ENCODE measurements at places on chromosomes 5 and 9. TPM values are rescaled to one million over a fixed set of nuclear protein-coding genes. Genes with fewer than 3 reads are reported as not detected.
A peak's percentile ranks its signal among the peaks of the same experiment; 100 is the strongest.

- DNase-seq = no peak
Observed at GRCh38 chr5:39578887-39579497, 154.2 kb upstream of the DAB2 start.

DNA sequence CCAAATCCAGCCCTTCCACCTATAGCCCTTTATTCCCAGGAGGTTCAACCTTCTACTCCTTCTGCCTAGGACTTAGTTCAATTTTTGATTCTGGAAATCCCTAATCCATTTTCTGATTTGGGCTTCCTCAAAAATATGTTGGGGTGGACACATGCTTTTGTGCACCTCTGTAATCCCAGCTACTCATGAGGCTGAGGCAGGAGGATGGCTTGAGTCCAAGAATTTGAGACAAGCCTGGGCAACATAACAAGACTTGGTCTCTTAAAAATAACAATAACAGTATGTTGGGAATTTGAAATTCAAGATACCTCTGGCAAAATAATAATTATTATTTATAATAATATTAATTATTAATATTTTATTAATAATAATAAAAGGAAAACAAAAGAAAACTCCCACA lies 188.7 kb upstream of the TLE4 start:
- DNase-seq = no peak

- no peak for DNase-seq
Observed at GRCh38 chr9:106875529-106875928, 12.6 kb downstream of the ZNF462 start.

DNA sequence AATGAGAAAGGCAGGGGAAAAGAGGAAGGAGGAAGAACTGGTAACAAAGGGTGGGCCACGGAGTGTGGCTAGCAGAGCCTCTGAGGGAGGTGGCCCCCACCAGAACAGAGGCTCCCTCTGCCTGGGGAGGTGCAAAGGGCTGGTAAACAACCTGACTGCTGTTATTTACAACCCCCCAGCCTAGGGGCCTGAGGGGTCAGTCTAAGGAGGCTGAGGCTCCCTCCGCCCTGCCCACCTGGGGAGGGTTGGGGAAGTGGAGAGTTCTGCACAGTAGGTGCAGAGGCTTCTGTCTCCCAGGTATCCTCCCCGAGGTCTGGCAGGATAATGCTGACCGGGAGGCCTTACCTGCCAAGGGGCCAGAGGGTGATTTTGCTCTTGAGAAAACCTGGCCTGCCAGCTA lies 35.6 kb upstream of the SMU1 start:
- DNase-seq = no peak

GRCh38 chr5:36264202-36264760 lies 22.6 kb upstream of the NADK2 start:
- DNase-seq = no peak

GRCh38 chr5:21663082-21663481 lies 1190.1 kb downstream of the CDH12 start:
- no peak for DNase-seq

GRCh38 chr5:36389245-36389644 lies 87.5 kb upstream of the RANBP3L start:
- no peak for DNase-seq

- no peak for DNase-seq
Observed at GRCh38 chr5:8905021-8905420, 640.9 kb downstream of the SEMA5A start.

GRCh38 chr5:156121234-156121633 lies 205.7 kb upstream of the SGCD start:
- no peak for DNase-seq

DNA sequence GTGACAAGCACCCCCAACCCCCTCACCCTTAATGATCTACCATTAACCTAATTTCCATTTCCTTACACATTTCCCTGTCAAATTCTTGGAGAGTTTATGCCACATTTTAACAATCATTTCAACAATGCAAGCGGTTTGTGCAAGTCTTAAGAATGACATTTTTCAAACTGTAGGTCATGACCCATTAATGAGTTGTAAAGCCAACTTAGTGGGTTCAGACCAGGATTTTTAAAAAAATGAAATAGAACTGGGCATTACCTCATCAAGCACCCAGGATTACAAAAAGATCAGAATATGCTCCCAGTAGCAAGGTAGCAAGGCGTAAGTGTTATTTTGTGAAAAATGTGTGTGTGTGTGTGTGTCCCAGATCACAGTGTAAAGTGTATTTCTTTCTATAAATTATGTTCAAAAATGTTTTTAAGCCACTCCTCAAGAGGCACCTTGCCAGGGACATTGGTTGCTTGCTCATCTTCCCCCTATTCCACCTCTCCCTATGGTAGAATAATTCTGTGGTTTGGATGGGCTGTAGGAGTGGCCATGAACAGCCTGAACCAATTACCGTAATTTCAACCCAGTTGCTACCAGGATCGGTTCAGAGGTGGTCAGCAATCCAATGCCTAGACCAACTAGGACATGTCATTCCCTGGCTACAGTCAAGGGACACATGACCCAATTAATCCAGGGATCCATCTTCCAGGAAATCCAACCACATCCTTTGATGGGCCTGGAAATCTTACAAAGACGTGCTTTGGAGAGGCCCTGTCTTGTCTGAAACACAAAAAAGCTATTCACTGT lies 14.4 kb upstream of the TGFBR1 start:
- no peak for DNase-seq

- DNase-seq = no peak
Observed at GRCh38 chr9:131272212-131272611, 4.1 kb downstream of the FAM78A start.

DNA sequence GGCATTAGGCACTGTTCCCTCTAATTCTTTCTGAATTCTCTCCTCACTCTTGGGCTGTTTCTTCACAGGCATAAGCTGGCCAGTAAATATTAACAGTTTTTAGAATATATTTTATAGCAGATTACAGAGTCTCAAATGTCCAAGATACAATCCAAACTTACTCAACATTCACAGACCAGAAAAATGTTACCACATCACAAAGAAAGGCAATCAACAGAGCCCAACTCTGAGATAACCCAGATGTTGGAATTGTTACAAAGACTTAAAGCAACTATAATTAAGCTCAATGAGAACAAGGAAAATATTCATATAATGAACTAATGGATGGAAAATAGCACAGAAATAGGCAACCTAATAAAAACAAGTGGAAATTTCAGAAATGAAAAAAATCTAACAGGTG lies 401.1 kb upstream of the RGMB start:
- no peak for DNase-seq

DNA sequence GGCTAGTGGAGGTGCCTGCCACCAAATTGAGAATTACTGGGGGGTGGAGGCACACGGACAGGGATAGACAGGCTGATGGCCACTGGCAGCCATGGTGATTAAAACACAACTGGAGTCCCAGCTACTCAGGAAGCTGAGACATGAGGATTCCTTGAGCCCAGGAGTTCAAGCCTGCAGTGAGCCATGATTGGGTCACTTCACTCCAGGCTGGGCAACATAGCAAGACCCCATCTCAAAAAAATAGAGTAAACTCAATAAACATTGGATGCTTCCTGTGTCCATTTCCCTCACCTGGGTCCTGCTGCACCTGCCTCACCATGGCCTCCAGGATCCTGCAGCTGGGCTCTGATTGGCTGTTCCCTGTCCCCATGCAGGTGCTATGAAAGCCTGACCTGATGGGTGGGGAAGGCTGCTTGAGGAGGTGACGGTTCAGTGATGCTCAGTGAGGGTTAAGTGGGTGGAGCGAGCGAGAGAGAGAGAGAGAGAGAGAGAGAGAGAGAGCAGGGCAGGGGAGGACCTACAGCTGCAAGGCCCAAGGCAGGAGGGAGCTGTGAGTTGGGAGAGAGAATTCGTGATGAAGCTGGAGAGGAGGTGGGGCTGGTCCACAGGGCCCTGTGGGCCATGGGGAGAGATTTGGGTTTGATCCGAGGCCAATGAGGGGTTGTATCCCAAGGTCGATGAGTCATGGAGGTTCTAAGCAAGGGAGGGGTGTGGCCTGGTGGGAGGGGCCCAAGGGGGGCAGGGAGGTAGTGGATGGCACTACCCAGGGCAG lies 36.7 kb upstream of the FUBP3 start:
- DNase-seq = no peak

- DNase-seq = peak; percentile 88
Observed at GRCh38 chr5:173329491-173330337, 1.5 kb upstream of the STC2 start.

- DNase-seq = no peak
Observed at GRCh38 chr9:135330307-135330631, 149.3 kb upstream of the PPP1R26 start.

- no peak for DNase-seq
Observed at GRCh38 chr9:98007251-98007928, 24.2 kb downstream of the ANP32B start.

DNA sequence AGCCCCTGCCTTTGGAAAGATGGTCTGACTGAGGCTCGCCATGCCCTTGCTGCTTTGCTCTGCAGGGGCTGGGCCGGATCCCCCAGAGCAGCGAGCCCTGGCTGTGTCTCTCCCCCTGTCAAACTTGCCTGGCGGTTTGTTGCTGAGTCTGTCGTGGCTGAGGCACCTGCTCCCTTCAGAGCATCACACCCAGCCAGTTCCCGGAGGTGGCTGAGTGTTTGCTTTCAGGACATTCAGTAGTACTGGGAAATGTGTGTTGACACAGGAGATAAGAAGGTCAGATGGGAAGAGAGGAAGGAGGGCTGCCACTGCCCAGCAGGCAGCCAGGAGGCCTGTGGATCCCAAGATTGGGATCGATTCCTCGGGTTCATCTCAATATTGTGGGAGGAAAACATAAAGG lies 62.9 kb downstream of the GADD45G start:
- DNase-seq = peak; percentile 74

DNA sequence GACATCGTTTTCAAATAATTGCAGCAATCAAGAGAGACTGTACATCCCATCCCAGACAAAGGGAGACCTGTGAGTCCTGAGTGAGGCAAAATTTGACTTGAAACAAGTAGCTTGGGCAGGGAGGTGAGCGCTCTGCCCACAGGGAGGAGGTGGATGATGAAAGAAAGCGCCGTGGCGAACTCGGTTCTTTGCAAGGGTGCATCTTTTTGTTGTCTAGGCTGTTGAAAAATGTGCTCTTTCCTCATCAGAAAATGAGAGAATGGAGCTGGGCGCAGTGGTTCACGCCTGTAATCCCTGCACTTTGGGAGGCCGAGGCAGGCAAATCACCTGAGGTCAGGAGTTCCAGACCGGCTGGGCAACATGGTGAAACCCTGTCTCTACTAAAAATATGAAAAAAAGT lies 150.5 kb downstream of the GAPVD1 start:
- DNase-seq = no peak

GRCh38 chr9:20441711-20442423 lies 180.4 kb downstream of the MLLT3 start:
- no peak for DNase-seq

TTC1 gene
- 36.3 TPM for total RNA-seq

IFNA4 gene
- total RNA-seq = not detected

BAAT gene
- not detected for total RNA-seq

PTPRD gene
- 3.6 TPM for total RNA-seq

FSTL4 gene
- total RNA-seq = 0.16 TPM

STPG3 gene
- total RNA-seq = not detected

GALT gene
- total RNA-seq = 37.0 TPM

GLDC gene
- total RNA-seq = 0.16 TPM
